T-helper 17 cell (primary cell): ENCODE measurements at places on chromosomes 12 and 14. TPM values are rescaled to one million over a fixed set of nuclear protein-coding genes. Genes with fewer than 3 reads are reported as not detected.

DNA sequence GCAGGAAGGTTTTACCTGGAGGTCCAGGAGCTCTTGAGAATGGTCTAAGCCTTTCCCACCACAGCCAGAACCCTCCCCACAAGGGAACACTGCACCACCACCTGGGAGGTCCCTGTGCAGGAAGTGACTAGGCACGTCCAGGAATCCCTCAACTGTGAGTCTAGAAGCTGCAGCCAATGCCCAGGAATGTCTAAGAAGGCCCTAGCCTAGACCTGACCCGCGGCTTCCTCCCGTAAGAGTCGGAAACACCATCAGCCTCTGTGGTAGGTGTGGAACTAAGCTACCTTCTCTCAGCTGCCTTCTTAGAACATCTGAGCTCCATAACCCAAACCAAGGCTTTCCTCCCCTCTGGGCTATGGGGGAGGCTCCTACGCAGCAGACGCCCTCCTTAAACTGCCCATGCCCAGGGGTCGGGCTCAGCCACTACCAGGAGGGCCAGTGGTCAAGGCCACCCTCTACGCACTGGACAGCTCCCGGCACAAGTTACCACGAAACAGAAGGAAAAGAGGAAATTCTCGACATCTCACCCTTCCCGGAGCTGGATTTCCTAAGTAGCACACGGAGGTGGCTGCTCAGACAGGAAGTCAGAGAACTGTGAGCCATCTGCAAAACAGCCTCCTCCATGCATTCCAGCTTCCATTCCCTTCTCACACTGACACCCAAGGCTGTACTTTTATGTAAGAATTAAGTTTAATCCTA, 25.5 kb downstream of the ZFYVE21 start:
- H3K27me3 ChIP-seq, result no peaks in the 10 kb centered on the region
- H3K4me3 ChIP-seq, result no peak overlapping the region
- no peak for DNase-seq
- H3K27ac ChIP-seq, result peak overlapping the region; percentile 32

GRCh38 chr12:20220339-20220738, 148.0 kb upstream of the PDE3A start:
- no peak for DNase-seq
- H3K4me3 ChIP-seq, result no peak overlapping the region
- no peak overlapping the region for H3K27ac ChIP-seq
- H3K36me3 ChIP-seq, result no peaks in the 10 kb centered on the region

GRCh38 chr12:64610660-64611340, 505 bp downstream of the RASSF3 start:
- H3K4me3 ChIP-seq, result peak overlapping the region; percentile 97
- peaks cover 39% of the 10 kb centered on the region for H3K4me1 ChIP-seq
- peaks cover 4% of the 10 kb centered on the region for H3K36me3 ChIP-seq
- peak; percentile 35 for DNase-seq
- H3K27me3 ChIP-seq, result no peaks in the 10 kb centered on the region

DNA sequence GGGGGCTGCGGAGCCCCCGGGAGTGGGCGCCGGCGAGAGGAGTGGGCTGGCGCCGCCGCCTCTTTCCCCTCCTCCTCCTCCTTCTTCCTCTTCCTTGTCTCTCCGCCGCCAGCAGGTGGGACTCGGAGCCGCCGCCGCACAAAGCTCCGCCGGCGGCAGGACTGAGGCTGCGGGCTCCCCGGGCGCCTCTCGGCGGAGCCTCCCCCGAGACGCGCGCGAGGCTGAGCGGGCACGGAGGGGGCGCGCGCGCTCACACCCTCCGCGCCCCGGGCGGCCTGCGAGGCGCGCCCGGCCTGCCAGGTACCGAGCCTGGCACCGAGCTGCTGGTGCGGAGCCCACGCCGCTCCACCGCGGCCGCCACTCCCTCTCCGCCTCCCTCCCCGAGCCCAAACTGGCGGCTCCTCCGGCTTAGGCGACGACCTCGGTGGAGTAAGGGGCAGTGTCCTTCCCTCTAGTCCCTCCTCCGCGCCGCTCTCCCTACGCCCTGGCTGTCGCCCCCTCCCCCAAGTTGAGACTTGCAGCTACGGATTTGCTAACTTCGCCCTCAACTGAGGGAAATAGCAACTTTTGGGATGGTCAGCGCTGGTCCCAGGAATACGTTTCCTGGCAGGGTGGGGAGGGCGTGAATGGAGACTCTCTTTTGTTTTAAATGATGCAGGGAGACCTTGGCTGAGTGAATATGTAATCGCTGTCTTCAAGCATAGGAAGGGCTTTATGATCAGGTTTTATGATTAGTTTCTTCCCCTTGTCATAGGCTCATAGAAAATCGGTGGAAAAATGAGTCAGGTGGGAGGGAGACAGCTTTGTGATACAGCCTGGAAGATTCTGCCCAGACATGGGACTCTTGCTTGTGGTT, 199.5 kb upstream of the CAND1 start:
- DNase-seq, result peak; percentile 13
- peaks cover 59% of the 10 kb centered on the region for H3K27me3 ChIP-seq
- H3K4me3 ChIP-seq, result peak overlapping the region; percentile 96
- H3K27ac ChIP-seq, result no peak overlapping the region
- peaks cover 2% of the 10 kb centered on the region for H3K36me3 ChIP-seq
- H3K4me1 ChIP-seq, result peaks cover 12% of the 10 kb centered on the region

Gene GAS2L3
- total RNA-seq, result 0.47 TPM

- H3K4me3 ChIP-seq, result no peak overlapping the region
- H3K4me1 ChIP-seq, result no peaks in the 10 kb centered on the region
- no peak overlapping the region for H3K27ac ChIP-seq
- peaks cover 2% of the 10 kb centered on the region for H3K27me3 ChIP-seq
Measured at GRCh38 chr12:41437563-41437962, 249.4 kb downstream of the PDZRN4 start.

- no peak overlapping the region for H3K27ac ChIP-seq
- H3K4me3 ChIP-seq, result peak overlapping the region; percentile 90
- no peak for DNase-seq
- H3K4me1 ChIP-seq, result peaks cover 28% of the 10 kb centered on the region
- H3K36me3 ChIP-seq, result peaks cover 4% of the 10 kb centered on the region
Measured at GRCh38 chr14:53954551-53955228, 1.9 kb downstream of the BMP4 start.

DNA sequence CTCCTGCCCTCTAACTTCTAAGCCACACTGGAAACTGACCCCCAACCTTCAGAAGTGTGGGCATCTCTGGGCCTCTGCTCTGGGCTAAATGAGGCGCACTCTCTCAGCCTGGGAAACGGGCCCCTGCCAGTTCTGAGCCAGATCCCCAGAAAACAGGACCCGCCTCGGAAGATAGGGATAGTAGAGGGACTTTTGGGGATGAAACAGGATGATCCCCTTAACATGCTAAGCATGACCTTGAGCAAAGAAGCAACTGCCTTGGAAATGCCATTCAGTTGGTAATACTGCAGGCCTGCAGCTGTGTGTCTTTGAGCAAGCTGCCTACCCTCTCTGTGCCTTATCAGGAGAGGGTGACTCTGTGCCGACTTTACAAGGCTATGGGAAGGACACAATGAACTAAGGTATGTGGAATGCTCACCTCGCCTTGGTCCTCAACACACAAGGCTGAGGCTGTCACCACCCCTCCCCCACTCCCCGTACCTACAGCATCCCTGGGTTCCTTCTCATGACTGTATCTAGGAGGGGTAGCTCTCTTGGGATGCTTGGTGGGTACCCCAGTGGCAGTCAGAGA, 54.0 kb downstream of the NCOR2 start:
- no peak for DNase-seq
- H3K27me3 ChIP-seq, result no peaks in the 10 kb centered on the region
- H3K4me3 ChIP-seq, result no peak overlapping the region
- H3K4me1 ChIP-seq, result peaks cover 16% of the 10 kb centered on the region

Gene BCAT1
- total RNA-seq, result 1.1 TPM

- no peak overlapping the region for H3K4me3 ChIP-seq
- no peak overlapping the region for H3K27ac ChIP-seq
- H3K4me1 ChIP-seq, result no peaks in the 10 kb centered on the region
- DNase-seq, result no peak
- no peaks in the 10 kb centered on the region for H3K27me3 ChIP-seq
Measured at GRCh38 chr12:115597157-115597712, 680.3 kb downstream of the MED13L start.
